HFFc6 (cell line): ENCODE measurements at places on chromosomes 7 and 10. TPM values are rescaled to one million over a fixed set of nuclear protein-coding genes. Genes with fewer than 3 reads are reported as not detected.

DNA sequence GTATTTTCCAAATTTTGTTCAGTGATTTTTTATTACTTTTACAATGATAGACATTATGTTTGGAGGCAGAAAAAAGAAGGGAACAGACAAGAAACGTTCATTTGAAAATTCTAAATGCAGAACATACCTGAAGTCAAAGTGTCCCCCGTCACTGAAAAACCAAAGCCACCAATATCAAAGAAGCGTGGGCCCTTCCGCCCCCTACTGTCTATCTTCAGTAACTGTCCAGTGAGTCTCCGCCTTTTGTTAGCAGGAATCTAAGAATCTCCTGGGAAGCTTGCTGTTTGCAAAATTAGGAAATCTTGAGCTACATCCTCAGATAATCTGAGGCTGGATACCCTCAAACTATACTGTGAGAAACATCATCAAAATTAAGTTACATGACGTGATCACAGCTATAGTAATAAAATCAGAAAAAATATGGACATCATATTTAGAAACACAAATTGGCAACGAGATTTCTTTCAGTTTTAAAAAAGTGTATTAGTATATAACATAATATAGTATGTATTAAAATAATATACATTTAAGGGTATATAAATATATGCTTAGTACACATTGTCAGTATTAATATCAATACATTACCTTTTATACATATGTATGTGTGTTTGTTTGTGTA lies 169.3 kb upstream of the AKR1E2 start:
- DNase-seq: peak; percentile 47

- no peak for DNase-seq
Observed at GRCh38 chr10:96440361-96441292, 73.1 kb downstream of the TLL2 start.

- no peak for DNase-seq
Observed at GRCh38 chr10:29646960-29647461, 12.2 kb upstream of the SVIL start.

The ZNF467 gene
- total RNA-seq: 0.94 to 1.8 TPM (median 1.2 TPM) in 3 replicates

DNA sequence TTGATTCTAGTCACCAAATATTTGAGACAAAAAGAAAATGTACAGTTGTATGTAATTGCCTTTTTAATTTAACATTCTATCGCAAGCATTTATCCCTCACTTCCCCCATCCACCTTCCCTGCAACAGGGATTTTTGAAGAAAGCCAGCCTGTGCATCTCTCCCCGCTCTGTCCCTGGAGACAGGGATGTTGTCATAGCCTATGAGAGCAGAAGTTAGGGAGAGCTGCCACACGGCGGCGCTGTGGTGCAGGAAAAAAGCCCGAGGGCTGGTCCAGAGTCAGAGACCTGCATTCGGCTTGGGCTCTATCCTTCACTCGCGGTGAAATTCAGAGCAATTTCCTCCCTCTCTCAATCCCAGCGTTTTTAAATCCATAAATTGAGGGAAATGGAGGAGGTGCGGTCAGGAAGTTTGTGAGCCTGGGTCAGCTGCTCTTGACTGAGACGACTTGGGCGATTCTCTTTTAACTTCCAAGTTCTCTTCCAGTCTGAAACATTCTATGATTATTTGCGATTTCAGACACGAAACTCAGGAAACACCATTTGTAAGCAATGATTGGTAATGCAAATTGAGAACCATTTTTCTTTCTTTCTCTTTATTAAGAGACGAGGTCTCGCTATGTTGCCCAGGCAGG lies 17.5 kb downstream of the HKDC1 start:
- peak; percentile 68 for DNase-seq

- no peak for DNase-seq
Observed at GRCh38 chr10:43912469-43912868, 263.8 kb upstream of the ZNF32 start.

- DNase-seq: no peak
Observed at GRCh38 chr7:138854115-138854645, 56.2 kb upstream of the ATP6V0A4 start.

GRCh38 chr7:23714579-23714978 lies 4.6 kb downstream of the STK31 start:
- no peak for DNase-seq

DNA sequence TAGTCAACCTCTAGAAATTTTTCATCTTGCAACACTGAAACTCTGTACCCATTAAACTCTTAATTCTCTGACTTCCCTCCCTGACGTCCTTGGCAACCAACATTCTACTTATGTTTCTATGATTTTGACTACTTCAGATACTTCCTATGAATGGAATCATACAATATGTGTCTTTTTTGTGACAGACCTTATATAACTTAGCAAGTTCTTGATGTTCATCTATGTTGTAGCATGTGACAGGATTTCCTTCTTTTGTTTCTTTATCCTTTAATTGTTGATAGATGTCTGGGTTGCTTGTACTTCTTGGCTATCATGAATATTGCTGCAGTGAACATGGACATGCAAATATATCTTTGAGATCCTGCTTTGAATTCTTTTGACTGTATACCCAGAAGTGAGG lies 240.8 kb downstream of the ADK start:
- DNase-seq: no peak

DNA sequence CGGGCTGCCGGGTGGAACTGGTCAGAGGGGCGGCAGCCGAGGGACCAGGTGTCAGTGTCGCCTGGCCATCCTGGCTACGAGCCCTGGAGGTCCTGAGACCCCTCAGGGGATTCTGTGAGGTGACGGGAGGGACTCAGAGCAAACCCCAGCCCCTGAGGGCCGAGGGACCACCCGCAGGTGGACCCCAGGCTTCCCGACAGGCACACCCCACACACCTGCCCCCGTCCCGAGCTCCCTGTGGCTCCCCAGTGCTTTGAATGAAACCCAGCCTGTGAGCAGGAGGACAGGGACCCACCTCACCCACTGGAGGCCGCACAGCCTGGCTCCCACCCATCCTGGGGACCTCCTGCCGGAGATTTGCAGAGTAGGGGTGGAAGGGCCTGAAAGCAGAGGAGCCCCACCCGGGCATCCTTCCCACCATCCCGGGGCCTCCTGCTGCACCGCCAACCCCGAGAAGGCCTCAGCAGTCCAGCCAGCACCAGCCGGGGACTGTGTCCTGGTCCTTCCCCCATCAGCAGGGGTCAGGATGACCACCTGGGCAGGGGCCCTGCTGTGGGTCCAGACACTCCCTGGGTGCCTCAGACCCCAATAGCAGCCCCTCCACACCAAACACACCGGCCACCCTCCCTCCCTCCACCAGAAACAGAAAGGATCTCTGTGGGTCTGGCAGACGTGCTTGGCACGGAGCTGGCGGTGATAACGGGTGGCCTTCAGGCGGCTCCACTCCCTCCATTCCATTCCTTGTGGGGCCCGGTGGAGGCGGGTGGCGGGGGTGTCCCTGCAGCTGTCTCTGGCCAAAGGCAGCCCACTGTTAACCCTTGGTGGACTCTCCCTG lies 13.9 kb downstream of the VENTX start:
- no peak for DNase-seq

DNA sequence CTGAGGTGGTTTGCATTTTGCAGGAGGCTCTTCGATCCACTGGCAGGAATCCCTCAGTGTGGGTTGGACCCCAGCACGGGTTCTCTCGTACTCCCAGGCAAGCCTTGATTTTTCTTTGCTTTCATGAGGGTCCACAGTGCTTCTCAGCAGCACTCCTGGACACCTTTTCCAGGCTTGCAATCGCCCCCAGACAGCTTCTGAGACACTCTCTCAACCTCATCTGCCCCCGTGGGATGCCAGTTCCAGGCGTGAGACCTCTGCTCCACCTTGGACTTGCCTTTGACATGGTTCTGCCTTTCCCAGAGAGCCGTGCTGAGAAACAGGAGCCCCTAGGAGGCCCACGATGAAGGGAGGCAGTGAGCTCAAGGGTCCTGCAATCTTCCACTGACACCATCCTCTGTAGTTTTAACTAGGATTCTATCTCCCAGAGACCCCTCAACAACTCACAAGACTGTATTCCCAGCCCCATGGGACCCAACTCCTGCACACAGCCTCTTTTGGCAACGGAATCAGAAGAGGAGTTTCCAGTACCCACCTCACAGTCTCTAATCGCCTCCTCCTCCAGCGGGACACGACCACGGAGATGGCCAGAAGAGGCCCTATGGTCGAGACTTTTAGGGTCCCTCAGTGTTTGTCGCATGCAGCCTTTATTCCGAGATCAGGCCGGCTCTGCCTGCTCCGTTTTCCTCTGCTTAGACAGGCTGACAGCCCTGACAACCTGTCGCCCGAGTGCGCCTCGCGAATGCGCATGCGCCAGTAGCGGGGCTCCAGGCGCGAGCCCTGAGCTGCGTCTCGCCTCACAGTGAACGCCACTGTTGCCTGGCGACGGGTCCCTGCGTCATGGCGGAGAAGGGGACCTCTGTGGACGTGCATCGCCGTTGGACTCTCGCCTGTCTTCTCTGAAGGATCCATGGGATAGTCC lies 26.0 kb upstream of the ZNF273 start:
- DNase-seq: no peak

- DNase-seq: no peak
Observed at GRCh38 chr10:17134737-17135260, 5.2 kb upstream of the CUBN start.

DNA sequence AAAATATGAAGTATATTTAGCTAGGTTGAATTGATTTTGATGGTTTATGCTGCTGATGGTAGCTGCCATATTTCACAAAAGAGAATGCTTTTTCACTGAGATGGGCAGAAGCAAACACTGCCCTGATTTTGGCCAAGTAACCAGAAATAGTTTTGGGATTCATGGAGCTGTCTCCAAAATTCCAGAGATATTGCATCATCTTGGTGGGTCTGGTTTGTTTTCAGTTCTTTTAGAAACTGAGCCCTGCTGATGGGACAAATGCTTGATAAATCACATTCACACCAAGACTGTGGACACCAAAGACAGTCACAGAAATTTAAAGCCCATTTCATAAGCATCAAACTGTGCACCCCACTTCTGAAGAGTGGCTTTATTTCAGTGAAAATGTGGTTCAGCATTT lies 140.5 kb downstream of the BICC1 start:
- peak; percentile 30 for DNase-seq

GRCh38 chr7:70143075-70144044 lies 545.1 kb downstream of the AUTS2 start:
- DNase-seq: no peak

The SFTPD gene
- not detected in 3 replicates for total RNA-seq
